Right atrium auricular region (tissue), 2 donors: ENCODE measurements at places on chromosomes 1 and 21. TPM values are rescaled to one million over a fixed set of nuclear protein-coding genes. Genes with fewer than 3 reads are reported as not detected.

The ELF3 gene
- not detected for total RNA-seq

The LRRC39 gene
- total RNA-seq, result 27.6 TPM

The MFAP2 gene
- 8.6 TPM for total RNA-seq

- H3K36me3 ChIP-seq, result no peaks in the 10 kb centered on the region
- peak overlapping the region; percentile 79 for H3K27ac ChIP-seq
- no peak overlapping the region for H3K4me3 ChIP-seq
- no peak for DNase-seq
These were observed 23.2 kb downstream of the ERRFI1 start for GRCh38 chr1:8002921-8003320.

DNA sequence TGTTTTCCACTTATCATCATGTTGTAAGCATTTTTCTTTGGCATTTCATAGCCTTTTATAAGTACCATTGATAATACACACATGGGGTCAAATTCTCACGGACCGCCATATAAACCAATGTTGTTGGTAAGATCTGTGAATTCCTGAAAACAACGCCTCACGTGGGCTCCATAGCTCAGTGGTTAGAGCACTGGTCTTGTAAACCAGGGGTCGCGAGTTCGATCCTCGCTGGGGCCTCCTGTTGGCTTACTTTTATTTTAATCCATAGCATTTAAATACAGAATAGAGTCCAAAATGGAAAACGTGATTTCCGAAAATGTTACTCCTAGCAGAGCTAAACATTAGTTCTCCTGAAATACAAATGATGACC is 83.1 kb downstream of the HHIPL2 start:
- H3K4me3 ChIP-seq, result peak overlapping the region; percentile 45
- H3K27me3 ChIP-seq, result no peaks in the 10 kb centered on the region
- H3K27ac ChIP-seq, result peak overlapping the region; percentile 77
- no peaks in the 10 kb centered on the region for H3K36me3 ChIP-seq
- H3K4me1 ChIP-seq, result no peaks in the 10 kb centered on the region

- no peaks in the 10 kb centered on the region for H3K4me1 ChIP-seq
- no peak overlapping the region for H3K4me3 ChIP-seq
- no peak overlapping the region for H3K27ac ChIP-seq
- no peaks in the 10 kb centered on the region for H3K27me3 ChIP-seq
- H3K36me3 ChIP-seq, result no peaks in the 10 kb centered on the region
These were observed 79.0 kb upstream of the SYT6 start for GRCh38 chr1:114232691-114233090.

GRCh38 chr1:5742801-5743200 is 249.4 kb downstream of the NPHP4 start:
- H3K27me3 ChIP-seq, result no peaks in the 10 kb centered on the region
- H3K4me3 ChIP-seq, result no peak overlapping the region
- H3K4me1 ChIP-seq, result peaks cover 8% of the 10 kb centered on the region
- H3K27ac ChIP-seq, result no peak overlapping the region
- DNase-seq, result no peak

GRCh38 chr1:4317207-4317606 is 337.2 kb upstream of the AJAP1 start:
- no peak overlapping the region for H3K27ac ChIP-seq
- no peaks in the 10 kb centered on the region for H3K36me3 ChIP-seq
- H3K4me1 ChIP-seq, result no peaks in the 10 kb centered on the region
- no peak overlapping the region for H3K4me3 ChIP-seq
